Thymus (tissue), 14 donors: ENCODE measurements at places on chromosomes 12 and 14. TPM values are rescaled to one million over a fixed set of nuclear protein-coding genes. Genes with fewer than 3 reads are reported as not detected.
A peak's percentile ranks its signal among the peaks of the same experiment; 100 is the strongest.

Gene GARIN6
- total RNA-seq: not detected

Gene TOMM20L
- not detected for total RNA-seq

Gene CELA1
- 0.09 TPM for total RNA-seq

- no peak for DNase-seq
These were observed 119.3 kb downstream of the HMGA2 start for GRCh38 chr12:65943388-65944137.

DNA sequence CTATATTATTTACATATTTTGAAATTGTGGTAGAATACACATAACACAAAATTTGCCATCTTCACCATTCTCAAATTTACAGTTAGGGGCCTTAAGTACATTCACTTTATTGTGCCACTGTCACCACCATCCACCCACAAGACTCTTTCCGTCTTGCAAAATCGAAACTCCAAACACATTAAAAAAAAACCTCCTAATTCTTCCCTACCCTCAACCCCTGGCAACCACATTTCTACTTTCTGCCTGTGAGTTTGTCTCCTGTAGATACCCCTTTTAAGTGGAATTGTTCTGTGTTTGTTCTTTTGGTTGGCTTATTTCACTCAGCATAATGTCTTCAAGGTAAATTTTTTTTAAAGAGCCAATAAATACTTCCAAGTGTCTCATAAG lies 31.6 kb upstream of the AMIGO2 start:
- no peak for DNase-seq

- DNase-seq: peak; percentile 47
These were observed 220.6 kb upstream of the TMEM260 start for GRCh38 chr14:56358851-56359614.

DNA sequence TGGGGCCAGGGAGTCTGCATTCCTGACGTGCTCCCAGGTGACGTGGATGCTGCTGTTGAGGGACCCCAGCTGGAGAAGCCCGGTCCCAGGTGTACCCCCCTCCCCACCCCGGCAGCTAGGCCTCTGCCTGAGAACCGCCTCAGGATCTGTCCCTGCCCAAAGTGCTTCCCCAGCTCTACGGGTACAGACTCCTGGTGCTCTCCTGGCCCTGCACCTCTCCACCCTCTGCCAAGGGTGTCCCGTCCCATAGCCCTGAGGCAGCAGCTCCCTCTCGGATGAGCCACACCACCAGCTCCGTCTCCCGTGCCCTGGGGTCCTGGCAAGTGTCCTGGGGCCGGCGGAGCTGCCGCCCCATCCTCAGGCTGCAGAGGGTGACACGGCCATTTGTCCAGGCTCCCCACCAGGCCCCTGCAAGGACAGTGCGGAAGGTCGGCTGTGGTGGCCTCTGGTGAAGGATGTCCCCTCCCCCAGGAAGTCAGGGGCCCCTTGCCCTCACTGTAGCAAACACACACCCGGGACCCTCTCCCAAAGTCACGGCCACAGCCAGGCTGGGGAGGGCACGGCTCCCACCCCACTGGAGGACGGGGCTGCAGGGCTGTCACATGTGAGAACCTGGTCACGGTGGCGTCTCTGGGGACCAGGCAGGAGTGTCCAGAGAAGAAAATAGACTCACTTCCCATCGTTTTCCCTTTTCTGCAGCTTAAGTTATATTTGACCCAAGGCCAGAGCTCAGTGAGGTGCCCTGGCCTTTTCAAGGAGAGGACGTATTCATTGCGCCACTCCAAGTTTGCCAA lies 74.4 kb upstream of the FBRSL1 start:
- DNase-seq: no peak

DNA sequence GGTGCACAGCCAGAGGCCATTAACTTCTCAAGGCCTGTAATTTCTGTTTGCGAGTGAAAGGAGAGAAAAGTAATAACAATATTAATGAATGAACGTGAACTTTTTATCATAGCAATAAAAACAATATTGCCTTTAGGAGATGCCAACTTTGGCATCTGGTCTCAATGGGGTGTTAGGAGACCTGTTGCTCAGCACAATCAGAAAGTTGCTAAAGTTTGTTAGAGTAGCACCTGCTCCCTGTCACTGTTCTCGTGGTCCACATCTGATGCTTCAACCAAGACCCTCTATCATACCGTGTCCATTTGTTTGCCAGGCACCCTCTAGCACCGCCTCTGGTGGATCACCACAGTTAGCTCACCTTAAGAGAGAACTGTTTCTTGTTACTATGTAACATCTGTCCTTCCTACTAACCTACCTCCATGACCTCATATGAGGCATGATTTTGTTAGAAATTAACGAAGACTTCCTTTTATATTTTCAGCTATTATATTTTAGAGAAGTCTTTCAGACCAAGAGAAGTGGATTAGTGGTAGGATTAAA lies 12.5 kb upstream of the CLEC4E start:
- DNase-seq: no peak

DNA sequence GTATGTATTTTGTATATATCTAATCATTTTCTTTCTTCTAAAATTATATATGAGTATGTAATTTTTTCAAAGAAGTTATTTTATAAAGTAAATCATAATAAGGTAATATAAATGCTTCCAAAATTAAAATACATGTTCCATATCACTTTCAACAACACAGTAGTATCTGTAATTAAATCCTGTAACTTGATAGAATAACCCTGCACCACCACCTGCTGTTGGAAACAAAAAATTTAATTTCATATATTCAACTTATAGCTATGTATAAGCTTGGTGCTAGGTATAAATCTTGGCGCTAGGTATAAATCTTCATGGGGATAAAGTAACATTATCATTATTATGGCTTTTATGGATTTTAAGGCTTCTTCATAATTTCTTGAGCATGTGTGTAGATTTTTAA lies 149.7 kb upstream of the DCN start:
- DNase-seq: no peak

DNA sequence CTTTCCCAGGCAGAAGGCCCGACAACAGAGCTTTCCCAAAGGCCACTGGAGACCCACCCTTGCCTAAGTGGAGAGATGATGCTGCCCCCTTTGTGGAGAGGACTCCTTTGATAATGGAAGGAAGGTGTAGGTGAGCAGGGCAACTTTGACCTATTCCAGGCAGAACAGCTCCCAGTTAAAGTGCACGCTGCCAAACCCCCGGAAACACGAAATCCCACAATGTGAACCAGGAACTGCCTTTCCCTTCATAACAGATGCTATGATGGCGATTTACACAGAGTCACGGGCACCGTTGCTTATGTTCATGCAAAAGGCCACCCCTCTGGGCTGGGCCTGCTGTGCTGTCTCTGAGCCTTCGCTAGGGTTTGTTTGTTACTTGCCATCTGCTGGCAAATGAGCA lies 34.6 kb downstream of the PRIMA1 start:
- DNase-seq: no peak

DNA sequence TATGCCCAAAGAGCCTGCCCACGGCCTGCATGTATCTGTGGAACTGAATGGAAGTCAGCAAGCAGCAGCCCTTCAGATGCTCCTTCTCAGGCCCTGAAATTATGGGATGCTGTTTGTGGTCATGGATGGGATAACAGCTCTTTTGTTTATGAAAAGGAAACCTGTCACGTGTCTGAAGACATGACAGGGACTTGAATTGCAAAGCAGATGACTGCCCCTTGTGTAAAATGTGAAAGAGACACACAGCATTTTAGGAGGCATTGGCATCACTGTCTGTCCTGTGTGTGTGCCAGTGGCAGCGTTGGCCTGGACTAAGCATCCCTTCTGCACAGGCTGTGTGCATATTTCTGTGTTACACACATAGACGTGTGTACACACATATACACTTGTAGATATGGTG lies 192.1 kb downstream of the VRK1 start:
- no peak for DNase-seq

DNA sequence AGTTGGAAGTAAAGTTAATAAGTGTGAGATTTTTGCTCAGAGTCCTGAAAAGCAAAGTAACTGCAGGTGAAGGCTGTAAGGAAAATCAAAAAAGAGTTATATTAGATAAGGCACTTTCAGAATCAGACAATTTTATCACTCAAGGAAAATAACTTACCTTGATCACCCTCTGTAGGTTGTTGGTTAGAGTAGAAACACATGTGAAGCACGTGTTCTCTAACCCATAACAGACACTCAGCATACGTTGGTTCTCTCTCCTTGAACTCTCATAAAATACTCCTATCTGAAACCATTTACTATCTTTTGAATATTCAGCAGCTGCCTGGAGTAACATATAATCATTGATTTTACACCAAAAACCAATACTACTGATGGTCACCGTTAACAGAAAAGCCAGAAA lies 335.5 kb downstream of the KCNH5 start:
- DNase-seq: no peak

DNA sequence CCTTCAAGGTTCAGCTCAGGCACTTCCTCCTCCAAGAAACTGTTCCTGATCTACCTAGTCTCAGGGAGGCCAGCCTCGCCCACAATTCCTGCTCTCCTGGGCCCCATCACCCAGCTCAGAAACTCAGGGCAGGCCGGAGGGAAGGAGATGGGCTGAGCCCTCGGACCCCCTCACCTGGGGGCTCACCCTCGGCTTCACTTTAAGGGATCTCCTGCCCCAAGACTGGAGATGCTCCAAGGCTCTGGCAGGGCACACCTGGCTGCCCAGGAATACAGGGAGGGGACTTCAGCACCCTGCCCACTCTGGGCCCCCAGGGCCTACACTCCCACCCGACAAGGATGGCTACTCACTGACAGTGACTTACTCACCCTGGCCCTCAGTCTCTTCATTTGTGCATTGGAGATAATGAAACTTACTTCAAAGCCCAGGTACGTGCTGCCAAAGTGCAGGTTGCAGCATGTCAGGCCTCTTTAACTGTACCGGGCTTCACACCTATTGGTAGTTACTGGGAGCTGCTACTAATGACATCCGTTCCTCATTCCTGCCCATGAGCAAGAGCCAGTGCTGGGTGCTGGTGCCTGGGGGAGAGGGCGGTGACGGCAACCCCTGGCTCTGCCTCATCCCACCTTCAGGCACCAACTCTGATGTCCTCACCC lies 21.0 kb upstream of the PPP1R13B start:
- DNase-seq: no peak

DNA sequence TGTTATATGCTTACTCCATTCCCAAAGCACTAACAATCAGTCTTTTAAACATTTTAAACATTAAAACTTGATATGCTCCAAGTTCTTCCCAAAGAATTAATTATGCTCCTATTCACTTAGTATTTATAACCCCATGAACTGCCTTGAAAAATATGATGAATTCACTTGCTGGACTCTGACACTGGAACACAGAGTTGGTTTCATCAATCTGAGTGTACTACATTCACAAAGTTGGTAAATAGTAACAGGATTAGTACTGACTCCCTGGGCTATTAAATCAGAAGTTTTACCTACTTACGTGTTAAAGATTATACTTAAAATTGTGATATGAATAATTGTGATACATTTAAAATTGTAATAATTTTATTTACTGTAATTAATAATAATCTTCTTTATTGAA lies 17.3 kb upstream of the MYF6 start:
- no peak for DNase-seq

DNA sequence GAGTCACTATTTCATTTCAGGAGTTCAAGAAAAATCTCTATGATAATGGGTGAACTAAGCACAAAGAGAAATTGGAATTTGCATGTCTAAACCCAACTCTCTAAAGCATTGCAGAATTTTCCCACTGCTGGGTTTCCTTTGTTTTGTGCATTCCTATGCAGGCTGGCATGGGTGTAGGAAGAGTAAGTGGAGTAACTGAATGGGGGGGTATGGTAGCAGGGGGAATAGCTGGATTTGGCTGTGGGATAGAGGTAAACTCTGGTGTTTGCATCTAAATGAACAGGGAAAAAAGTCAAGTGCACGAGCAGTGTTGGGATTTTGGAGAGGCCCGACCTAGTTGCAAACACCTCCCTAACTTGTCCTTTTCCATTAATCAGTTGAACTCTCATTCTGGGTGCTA lies 159.1 kb downstream of the ANO4 start:
- DNase-seq: no peak

DNA sequence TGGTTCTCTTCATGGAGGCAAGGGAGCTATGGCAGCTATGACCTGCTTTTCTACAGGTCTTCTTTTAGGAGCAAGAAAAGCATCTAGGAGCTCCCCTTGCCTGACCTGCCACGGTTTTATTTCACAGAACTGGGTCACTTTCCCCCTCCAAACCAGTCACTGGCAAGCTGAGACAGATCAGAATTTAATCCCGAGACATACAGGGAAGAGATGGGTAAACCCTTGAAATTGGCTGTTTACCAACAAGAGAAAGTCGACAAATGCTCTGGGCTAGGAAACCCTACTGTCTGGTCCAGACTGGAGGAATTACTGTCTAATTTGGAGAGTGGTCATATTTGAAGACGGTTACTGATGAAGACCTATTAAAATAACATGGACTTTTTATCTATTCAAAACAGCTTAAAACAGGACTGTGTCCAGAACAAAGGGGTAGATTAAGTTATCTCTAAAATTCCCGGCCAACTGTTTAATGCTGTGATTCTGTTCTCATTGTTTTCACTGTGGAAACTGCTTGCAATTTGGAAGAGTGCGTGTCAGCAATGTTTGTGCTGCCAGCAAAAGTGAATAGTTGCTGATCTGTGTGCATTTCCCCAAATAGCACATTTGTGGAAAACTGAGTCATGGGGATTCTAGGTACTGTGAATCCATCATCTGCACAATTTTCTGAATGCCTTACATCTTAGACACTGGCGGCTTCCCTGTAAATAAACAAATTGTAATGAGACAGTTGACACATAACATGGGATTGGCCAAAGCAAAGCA lies 73.4 kb upstream of the EEA1 start:
- no peak for DNase-seq
